ENCODE measurements at places on chromosomes 16 and 17. TPM values are rescaled to one million over a fixed set of nuclear protein-coding genes. Genes with fewer than 3 reads are reported as not detected.

ACSM2A gene
- total RNA-seq = not detected

- peak; percentile 52 for DNase-seq
- H3K36me3 ChIP-seq = peaks cover 11% of the 10 kb centered on the region
- peaks cover 78% of the 10 kb centered on the region for H3K4me1 ChIP-seq
- H3K4me3 ChIP-seq = no peak overlapping the region
- peak overlapping the region; percentile 46 for H3K27ac ChIP-seq
- no peaks in the 10 kb centered on the region for H3K27me3 ChIP-seq
Measured at GRCh38 chr17:17075125-17075781, 33.0 kb downstream of the MPRIP start.

DNA sequence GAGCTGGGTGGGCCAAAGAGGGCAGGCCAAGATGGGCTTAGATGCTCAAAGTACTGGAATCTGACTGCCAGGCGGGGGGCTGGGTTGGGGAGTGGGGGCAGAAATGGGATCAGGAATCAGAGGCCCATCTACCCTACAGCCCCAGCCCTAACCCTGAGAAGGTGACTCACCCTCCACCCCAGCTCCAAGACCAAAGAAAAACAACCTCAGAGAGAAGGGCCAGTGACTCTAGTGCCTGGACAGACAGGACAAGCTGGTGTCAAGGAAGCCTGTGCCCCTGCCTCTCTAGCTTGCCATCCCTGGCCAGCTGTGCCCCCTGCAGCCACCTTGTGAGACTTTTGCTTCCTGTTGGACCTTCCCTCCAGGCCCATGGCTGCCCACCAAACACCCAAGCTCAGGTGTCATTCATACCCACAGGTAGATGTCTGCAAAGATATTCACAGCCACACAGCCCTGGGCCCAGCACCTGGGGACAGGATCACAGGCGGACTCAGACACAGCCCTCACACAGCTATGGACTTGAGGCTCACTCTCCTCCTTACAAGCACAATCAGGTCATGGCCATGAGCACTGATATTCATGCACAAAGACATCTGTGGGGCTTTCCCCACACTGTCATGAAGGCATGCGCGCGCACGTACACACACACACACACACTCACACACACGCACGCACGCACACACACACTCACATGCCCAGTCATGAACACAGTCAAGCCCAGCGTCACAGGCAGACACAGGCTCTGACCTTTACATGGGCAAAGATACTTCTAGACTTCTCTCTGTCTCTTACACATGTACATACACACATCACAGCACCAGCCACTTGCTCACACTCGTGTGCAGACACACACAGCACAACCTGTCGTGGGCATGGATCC, 2.8 kb downstream of the WNT3 start:
- H3K4me3 ChIP-seq = no peak overlapping the region
- peaks cover 19% of the 10 kb centered on the region for H3K4me1 ChIP-seq
- H3K27ac ChIP-seq = no peak overlapping the region
- H3K27me3 ChIP-seq = peaks cover 60% of the 10 kb centered on the region
- no peak for DNase-seq

DNA sequence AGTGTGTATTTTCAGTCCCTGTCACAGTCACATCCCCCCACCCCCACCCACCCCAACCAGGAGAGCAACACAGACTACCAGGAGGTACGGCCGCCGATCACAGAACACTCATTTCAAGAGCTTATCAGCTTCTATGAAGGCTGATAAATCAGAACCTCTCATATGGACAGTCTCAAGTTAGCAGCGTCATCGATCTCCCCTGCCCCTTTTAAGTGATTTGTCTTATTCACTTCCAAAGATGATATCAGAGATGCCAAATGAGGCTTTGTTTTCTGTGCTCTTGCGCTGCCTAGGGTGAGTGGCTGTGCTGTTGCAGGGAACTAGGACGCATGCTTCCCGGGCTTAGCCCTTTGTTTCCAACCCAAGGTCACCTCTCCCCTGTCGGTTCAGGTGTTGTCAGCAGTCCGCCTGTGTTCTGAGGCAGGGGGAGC, 26.8 kb upstream of the PMFBP1 start:
- H3K4me1 ChIP-seq = no peaks in the 10 kb centered on the region
- no peak overlapping the region for H3K27ac ChIP-seq
- H3K27me3 ChIP-seq = no peaks in the 10 kb centered on the region
- DNase-seq = no peak
- H3K4me3 ChIP-seq = no peak overlapping the region
